ENCODE measurements at places on chromosomes 13 and 19.

GRCh38 chr13:49936968-49937273, 781 bp upstream of the SPRYD7 start:
- no peak for DNase-seq

DNA sequence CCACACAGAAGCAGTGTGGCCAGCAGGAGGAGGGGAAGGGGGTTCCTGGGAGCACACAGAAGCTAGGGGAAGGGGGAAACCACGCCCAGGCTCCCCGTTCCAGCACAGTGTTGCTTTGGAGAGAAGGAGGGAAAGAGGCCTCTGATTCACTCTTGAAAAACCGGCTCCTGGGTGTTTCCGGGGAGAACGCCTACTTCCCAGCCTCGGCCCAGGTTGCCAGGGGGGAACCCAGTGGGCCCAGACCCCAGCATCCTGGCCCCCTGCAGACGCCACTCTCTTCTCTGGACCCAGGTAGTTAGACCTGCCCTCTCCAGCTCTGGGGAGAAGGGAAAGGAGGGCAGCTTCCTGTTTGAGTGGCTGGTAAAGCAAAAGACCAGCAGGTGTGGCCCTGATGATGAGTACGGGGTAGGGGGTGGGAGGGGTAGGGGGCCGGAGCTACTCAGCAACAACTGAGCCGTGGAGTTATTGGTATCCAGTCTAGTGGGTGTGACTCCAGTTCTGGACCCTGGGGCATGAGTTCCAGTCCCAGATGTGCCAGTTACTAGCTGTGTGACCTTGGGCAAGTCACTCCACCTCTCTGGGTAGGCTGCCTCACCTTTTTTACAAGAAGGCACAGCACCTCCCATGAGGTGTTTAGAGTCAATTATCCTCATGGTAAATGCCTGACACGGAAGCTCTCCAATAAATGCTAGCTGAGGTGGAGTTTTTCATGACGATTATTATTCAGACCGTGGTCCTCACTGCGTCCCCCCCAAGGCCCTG, 836 bp downstream of the GIPC1 start:
- no peak for DNase-seq

GRCh38 chr13:23921451-23921888, 24.2 kb upstream of the C1QTNF9B start:
- no peak for DNase-seq

DNA sequence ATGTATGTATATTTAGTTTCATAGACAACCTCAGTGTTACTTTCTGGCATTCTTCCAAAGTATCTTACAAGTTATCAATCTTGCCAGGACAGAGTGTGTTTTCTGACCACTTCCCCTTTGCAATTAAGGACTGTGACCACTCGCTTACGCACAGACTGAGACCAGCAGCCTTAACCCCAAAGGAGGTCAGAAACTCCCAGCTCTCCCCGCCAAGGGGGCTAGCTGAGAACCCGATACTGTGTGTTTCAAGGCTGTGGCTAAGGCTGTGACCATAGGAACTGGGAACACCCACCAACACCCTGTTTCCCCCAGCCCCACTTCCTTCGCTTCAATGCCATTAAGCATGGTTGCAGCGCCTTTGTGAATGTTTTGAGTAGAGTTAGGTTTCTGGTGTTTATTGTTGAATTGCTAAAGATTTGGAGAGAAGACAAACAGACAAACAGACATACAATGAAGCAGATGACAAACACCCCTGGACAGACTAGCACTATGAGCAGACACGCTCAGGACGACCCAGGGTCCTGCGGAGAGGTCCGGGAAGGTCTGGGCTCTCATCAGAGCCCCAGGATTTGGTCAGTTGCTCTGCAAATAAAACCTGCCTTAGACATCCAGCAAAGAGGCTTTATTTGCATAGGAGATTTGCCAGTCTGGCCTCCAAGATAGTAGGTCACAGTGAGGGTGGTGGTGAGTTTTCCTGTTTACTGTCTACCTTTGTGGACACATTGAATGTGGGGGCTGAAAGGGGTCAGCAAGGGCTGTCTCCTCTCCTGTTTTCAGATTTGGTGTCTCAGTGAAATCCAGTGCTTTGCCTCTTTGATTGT, 25.0 kb upstream of the TNFSF11 start:
- no peak for DNase-seq

DNA sequence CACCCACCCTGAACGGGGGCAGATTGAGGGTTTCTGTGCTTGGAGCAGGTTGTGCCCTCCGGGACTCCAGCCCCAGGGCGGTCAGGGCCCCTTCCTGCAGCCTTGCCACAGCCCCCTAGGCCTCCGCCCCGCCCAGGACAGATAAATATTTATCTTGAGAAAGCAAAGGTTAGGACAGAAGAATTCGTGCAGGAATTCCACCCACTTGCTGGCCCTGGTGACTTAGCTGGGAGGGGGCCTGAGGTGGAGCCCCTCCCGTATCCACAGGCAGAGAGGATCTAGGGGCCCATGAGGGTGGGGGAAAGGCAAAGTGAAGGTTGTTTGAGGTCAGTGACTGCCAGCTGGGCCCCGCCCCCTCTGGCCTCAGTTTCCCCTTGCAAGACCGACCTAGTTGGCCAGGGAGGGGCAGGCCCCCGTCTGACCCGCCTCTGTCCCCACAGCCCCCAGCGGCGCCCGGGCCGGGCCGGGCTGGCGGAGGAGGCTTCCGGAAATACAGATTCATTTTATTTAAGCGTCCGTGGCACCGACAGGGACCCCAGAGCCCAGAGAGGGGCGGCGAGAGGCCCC, 5.2 kb downstream of the MIDN start:
- peak; percentile 73 for DNase-seq

DNA sequence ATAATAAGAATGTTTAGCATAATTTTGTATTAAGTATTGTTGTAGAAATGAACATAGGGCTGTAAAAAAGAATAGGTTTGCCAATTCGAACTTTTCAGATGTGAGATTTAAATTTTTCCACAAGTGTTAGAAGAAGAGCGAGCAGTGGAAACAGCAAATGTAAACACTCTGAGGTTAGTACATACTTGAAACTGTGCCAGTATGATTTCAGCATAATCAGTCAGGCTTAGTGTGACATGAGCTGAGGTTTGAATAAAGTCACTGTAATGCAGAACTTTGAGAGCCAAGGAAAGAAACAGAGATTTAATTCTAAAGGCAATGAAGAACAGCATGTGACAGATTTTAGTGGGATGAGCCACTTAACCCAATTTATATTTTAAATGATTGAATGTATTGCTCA, 2166.4 kb downstream of the PCDH9 start:
- no peak for DNase-seq

GRCh38 chr13:46982856-46983582, 86.2 kb upstream of the HTR2A start:
- DNase-seq = no peak

GRCh38 chr13:91902291-91902690, 503.9 kb downstream of the GPC5 start:
- DNase-seq = no peak

DNA sequence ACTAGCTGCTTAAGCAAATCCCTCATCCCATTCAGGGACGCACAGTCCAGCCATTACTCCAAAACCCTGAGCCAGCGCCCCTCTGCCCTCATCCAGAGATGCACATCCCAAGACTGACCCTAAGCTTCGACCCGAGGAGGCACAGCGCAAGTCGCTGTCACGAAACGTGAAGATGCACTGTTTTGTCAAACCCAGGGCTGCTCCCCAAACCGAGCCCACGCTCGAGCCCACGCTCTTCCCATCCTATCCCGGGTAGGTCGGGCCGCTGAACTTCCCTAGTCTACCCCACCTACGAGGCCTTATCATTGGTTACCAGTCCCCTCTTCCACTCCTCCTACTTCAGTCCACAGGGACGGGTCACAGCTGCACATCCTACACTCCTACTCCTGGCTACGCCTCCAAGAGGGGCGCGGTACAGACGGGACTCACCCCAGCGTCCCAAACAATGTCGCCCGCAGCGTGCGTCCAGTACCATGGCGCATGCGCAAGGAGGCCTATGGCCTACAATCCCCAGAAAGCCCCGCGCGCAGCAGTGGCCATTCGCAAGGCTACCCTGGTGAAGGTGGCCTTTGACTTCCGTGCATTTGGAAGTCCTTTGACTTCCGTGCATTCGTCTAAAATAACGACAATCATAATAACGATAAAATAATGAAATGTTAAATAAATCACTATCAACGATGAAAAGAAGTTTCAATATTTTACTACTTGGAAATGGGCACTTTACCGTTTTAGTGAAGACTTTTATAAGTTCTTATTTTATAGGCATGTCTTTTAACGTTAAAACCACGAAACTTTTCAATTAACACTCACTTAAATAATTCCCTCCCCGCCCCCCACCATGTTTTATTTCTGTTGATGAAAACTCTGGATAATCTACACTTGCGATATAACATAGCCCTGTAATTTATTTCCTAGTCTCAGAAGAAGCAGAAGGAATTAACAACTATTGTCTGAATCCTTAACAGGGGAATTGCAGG, at the start of gene ZNF285:
Gene ZNF285 (minus strand): TSS at position 470 of the 977 bp plus-strand sequence. CDS start 4,395 bp downstream, outside the sequence.
- DNase-seq = no peak

DNA sequence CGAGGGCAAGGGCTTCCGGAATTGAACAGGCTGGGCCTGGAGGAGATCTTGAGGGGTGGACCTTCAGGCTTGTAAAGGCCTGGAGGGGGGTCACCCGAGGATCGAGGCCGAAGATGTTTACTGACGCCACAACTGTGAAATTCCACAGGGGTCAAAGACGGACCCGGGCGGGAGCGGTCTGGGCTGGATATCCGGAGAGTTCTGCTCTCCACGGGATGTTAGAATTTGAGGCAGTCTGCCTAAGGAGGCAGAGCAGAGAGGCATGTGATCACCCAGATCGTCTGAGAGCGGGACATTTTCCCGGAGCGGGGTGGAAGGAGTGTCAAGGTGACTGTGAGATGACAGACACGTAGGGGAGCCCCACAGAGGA, 13.2 kb downstream of the KLHL26 start:
- no peak for DNase-seq

GRCh38 chr19:7230826-7231225, 63.4 kb downstream of the INSR start:
- DNase-seq = no peak

DNA sequence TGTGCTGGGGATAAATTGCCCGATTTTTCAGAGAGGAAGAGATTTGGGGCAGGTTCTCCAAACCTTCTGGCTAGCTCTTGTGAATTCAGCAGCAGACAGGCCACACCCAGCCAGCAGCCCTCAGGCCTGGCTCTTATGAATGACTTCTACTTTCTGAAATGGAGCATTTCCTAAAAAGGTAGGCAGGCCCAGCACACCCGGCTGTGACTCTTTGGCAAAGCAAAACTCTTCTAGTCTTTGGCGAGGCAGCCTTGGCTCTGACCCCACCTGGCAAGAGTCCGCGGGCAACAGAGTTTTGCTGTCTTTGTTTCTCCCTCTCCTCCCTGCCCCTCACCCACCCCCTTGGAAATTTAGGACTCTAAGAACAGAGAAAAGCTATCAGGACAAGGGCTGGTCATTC, 221.2 kb downstream of the ZNF536 start:
- DNase-seq = no peak

DNA sequence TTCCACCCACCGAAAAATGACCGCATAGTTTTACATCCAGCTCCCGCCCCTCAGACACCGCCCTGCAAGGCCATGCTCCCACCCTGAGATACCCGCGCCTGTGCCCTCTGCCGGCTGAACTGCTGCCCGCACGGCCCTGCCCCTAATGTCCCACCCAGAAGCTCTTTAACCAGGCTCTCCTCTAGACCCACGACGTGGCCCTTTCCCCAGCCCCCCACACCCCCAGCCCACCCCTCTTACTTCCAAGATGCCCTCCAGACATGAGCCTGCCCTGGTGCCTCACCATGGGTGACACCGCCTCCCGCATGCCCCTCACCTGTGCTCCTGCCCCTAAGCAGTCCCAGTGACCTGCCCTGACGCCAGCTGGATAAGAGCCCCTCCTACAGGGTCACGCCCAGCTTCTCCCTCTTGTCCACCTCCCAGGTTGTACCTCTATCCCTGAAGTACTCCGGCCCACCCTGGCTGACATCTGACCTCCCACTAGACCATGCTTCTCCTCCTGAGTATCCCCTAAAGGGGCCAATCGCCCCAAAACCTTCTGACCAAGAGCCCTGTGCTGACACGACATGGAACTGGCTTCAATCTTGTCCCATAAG, 51.2 kb downstream of the COLGALT1 start:
- no peak for DNase-seq

GRCh38 chr13:50078231-50078894, 63.1 kb downstream of the KCNRG start:
- DNase-seq = no peak

GRCh38 chr13:39167018-39167417, 128.8 kb downstream of the NHLRC3 start:
- no peak for DNase-seq

- no peak for DNase-seq
Measured at GRCh38 chr13:93655154-93655553, 428.5 kb downstream of the GPC6 start.

DNA sequence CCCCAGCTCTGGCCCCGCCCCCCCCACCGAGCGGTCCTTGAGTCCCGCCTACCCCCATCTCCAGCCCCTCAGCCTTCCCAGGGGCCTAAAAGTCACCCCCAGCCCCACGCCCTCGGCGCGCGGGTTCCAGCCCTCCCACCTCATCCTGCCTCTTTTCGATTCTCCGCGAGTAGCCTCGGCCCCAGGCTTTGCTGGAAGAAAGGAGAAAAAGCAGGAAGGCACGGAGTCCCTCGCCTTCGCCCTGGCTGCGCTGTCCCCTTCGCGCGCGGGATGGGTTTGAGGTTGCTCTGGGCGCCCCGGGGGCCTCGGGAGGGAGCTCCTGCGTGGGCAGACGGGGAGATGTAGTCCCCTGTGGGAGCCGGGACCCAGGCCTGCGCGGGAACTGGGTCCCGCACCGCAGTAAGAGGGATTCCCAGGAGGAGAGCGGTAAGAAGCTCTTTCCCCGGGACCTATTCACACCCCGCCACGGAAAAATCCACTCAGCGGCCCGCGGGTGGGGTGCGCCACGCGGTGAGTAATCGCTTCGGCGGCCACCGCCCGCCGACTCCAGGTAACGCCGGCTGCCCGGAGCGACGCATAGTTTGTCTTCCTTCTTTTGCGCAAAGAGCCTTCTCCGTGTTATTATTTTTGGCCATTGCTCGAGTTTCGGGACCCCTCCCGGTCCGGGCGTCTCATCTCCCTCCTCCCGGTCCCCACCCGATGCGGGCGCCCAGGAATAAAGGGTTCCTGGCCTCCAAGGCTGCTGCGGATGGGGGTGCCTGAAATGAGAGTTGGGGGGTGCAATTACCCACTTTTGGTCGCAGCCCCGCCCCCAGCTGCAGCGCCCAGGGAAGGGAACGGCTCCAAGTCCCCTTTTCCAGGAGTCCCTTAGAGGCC, 865 bp upstream of the CRLF1 start:
- no peak for DNase-seq

DNA sequence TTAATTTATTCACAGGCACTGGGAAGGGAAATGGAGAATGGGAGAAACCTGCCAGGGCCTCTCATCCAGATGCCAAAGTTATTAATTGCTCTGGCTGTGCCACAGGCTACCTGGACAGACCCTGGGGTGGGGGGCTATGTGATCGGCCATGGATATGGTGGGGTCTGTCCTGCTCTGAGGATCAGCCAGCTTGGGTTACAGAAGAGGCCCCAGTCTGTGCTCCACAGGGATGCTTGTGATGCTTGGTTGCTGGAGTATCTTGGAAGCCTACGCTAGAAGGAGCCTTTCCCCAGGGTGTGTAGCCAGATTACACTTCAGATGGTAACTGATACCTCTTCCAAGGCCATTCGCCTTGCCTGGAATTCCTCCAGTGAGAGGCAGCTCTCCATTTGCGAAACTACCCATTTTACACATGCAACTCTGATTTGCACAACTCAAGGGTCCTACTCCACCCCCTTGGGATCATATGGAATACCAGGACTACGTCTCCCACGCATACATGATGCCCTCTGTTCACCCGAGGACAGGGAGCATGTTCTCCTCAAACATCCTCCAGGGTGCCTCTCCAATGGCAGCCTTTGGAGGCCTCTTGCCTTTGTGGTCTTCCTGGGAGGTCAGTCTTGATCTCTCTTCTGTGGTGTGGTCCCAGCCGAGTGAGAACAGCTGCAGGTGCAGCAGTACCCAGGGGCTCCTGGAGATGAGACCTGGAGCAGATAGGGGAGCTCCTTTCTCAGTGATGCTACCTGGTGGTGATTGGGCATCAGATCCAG, 186.6 kb upstream of the TSHZ3 start:
- no peak for DNase-seq
